NCI-H187 (cell line): ENCODE measurements at places on chromosomes 16 and 17.
A peak's percentile ranks its signal among the peaks of the same experiment; 100 is the strongest.

DNA sequence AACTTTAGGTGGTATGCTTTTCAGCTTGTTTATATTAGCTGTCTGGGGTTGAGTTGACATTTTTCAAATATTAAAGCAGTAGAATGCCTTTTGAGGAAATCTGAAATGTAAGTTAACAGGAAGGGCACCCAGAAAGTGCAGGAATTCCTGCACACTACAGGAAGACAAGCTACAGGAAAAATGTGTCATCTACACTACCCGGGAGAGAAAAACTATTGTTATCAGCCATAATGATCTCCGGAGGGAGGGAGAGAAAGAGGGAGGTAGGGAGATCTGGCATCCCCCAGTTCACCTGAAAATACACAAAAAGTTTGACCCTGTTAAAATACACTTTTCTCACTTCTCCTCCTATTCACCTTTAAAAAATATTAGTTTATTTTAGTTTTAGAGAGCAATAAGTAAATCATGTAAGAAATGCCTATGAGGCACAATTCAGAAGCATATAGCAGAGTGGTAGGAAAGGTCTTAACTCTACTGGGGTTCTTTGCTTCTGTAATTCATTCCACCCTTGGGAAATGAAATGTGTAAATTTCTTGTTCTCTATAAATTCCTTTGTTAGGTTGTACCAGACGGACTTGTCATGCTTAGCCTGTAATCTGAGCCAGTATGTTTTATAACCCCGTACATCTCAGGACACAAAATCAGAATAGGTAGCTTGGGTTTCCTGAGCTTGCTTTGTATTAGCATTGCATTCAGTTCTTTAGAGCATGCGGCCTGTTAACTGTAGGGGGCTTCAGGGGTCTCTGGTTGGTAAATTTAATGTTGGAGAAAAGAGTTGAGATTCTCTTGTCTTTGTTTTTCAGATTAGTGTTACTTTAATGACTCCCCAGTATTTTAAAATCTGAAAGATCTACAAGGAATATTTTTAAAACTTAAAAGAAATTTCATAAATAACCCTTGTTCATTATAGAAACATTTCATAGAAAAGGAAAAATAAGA is 3.3 kb downstream of the MAP2K6 start:
- DNase-seq = no peak

GRCh38 chr16:35510701-35511100 is 2051.3 kb downstream of the TP53TG3F start:
- no peak for DNase-seq

GRCh38 chr17:13940858-13941665 is 128.2 kb upstream of the COX10 start:
- no peak for DNase-seq

GRCh38 chr16:78235876-78236275 is 136.4 kb downstream of the WWOX start:
- DNase-seq = no peak

- DNase-seq = no peak
Measured at GRCh38 chr17:57537524-57538410, 207.3 kb downstream of the CCDC182 start.

DNA sequence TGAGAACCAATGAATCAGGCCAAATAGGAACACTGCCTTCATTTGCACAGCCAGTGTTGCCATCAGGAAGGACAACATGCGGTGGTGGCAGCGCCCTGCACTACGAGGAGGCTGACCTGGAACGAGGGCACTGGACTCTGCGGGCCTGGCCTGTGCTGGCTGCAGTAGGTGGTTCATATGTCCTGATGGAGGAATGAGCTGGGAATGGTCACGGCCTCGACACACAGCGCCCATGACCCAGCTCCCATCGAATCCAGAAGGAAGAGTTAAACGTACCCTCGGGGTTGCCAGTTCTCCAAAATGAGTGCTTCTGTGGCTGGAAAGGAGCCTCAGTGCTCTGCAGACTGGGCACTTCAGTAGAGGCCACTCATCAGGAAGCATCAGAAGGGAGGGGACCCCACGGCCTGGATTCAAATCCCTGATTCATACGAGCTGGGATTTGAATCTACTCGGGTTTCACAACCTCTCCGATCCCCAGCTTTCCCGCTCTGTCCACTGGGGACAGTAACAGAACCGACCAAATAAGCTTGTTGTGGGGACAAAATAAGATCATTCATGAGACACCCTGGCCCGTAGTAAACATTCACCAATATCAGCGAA is 85.5 kb downstream of the ZDHHC7 start:
- no peak for DNase-seq

- DNase-seq = no peak
Measured at GRCh38 chr17:4167786-4168185, 24.8 kb downstream of the CYB5D2 start.

DNA sequence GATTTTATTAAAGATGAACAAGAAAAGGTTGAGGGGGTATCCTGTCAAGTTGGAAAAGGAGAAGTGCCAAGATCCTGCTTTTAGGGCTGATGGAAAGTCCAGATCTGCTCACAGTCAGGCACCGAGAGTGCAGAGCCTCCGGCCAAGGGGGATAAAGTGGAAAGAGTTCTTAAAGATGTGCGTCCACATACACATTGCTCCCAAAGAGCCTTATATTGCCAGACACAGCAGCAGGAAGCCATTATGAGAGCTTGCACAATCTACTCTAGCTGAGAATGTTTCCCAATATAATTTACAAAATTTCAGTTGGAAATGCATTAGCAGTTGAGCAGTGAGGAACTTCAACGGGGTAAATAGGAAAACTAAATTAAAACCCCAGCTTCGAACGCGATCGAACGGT is 95.6 kb downstream of the SALL1 start:
- no peak for DNase-seq

GRCh38 chr16:51982715-51983680 is 563.9 kb downstream of the TOX3 start:
- DNase-seq = no peak

DNA sequence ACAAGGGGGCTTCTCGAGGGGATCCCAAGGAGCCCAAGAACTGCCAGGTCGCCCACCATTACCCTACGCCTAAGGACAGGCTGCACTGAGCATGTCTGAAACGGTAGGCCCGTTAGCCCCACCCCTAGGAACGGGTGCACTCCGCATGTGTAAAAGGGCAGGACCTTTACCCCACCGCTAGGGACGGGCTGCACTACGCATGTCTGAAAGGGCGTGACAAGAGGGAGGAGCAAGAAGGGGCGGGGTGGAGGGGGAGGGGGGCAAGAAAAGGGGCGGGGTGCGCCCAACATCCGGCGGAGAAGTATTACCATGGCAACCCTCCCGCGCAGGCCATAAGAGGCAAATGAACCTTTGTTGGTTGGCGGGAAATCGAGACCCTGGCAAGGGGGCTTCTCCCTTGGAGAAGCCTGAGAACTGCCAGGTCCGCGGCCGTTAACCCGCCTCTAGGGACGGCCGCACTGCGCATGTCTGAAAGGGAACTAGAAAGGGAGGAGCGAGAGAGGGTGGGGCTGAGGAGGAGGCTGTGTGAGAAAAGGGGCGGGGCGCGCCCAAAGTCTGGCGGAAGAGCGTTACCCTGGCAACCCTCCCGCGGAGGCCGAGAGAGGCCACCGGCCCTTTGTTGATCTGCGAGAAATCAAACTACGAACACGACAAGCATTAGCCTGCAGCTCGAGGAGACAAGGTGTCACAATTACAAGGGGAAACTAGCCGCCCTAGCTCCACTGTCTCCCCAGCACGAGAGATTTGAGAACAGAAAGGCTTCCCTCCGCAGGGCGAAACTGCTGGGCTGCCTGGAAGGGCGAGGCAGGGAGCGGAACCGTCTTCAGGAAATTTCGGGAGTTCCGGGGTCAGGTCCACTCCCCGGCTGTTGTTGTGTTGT is 2046.8 kb downstream of the TP53TG3F start:
- DNase-seq = no peak

DNA sequence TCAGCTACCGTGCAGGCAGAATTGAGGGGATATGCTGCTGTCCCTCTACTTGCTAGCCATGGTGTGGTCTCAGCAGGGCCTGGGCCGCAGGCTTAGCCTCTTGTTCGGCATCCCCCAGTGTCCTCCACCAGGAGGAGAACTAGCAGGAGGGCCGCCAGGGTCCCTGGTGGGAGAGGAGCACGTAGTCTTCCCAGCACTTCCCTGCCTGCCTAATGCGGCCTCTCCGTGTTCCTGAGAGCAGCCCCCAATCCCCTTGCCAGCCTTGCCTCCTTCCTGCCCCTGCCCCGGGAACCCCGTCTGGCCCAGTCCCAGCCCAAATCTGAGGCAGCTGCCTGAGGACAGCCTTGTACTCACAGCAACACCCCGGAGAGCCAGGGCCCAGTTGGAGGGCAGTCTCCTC is 38.1 kb downstream of the PLD6 start:
- DNase-seq = no peak

DNA sequence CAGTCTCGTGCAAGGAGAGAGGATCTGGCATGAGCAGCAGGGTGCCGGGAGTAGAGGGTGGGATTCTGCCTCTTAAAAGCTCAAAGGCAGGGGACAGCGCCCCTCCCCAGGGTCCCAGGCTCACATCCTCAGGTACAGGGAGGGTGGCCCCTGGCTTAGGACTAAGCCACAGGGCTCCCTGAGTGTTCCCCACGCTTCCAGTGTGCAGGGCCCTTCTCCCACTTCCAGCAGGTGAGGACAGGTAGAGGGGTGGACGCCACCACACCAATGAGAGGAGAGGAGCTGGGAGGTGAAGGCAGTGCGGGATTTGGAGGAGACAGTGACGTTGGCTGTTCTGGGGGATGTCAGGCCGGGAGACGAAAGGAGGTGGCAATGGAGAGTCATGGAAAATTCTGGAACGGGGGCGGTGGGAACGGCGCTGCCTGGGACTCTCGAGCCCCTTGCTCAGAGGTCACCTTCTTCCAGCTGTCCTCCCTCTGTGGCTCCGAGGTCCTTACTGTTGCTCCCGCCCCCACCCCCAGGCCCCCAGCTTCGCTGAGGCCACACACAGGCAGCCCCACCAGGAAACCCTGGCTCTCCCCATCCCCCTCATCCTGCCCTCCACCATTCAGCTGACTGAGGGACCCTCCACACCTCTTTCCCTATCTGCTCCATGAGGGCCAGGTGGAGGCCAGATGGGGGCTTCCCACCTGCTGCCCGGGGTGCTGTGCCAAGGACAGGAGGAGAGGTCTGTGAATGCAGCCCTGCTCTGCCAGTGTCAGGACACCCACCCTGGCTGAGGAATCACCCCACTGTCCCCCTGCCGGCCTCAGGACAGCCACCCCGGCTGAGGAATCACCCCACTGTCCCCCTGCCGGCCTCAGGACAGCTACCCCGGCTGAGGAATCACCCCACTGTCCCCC is 57.7 kb upstream of the ACSF3 start:
- no peak for DNase-seq

DNA sequence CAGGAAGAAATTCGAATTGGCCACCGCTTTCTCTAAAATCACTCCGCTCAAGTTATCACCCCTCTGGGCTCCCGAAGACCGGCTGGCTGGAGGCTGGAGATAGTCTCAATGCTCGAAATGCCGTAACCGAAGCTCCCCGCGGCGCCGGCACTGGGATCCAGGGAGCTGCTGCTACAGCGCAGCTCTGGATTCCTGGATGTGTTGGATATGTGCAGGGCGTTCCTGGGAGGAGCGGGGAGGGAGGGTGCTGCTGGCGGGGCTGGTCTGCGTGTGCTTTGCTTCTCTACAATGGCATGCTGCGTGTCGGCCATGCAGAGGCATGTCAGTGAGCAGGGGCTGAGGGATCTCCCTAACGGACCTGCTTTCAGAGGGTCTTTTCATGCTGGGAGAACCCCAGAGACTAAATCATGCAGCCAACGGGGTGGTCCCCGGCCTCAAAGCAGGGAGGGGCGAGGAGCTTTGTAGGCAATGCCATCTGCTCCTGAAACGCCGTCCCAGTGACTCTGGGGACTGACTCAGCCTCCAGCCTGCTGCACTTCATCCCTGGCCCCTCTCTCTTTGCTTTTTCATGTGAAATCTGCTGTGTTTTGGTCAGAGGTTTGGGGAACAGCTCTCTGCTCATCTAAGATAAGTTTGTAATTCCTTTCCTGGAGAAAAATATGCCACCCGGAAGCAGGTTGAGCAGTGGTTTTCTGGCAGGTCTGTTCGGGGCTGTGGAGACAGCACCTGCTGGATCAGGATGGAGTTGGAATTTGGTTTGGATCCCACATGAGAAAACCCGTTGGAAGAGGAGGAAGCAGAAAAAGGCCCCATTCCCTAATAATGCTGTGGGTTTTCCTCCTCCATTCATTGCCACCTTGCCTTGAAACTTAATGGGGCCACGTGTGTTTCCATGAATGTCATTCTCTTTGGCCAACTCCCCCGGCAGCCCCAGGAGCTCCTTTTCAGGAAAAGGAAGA is 311.4 kb downstream of the SEC14L1 start:
- DNase-seq = no peak

DNA sequence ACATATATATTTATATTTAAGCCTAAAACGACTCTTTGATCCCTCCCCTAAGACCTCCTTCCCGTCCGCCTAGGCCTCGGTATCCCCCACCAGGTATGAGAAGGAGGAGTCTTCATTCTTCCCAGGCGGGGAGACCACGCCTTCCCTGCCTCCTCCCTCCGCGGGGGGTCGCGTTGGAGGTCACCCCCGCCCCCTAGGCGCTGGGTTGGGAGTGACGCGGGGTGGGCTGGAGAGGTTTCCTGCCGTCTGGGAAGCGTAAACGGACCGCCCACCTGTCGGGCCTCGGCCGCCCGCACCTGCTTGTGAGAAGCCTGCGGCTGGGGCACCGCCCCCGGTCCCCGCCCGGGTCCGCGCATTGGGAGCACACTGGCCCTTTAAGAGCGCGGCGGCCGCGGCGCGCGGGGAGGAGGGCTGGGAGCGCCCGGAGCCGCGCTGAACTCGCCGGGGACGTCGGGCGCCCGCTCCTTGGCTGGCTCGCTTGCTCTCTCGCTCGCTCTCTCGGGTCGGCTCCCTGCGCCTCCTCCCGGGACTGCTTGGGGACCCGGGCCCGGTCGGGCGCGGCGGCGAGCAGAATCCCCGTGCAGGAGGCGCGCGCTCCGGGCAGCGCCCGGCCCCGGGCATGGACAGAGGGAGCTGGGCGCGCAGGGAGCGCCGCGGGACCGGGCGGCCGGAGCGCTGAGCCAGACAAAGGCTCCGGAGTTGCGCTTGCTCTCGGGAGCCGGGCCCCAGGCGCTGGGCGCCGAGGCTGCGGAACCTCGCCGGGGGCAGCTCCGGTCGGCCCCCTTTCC is at the start of gene MMP15:
Gene MMP15 (plus strand): TSS at position 404 of the 788 bp plus-strand sequence. CDS start 597 bp downstream, outside the sequence.
- peak; percentile 44 for DNase-seq

DNA sequence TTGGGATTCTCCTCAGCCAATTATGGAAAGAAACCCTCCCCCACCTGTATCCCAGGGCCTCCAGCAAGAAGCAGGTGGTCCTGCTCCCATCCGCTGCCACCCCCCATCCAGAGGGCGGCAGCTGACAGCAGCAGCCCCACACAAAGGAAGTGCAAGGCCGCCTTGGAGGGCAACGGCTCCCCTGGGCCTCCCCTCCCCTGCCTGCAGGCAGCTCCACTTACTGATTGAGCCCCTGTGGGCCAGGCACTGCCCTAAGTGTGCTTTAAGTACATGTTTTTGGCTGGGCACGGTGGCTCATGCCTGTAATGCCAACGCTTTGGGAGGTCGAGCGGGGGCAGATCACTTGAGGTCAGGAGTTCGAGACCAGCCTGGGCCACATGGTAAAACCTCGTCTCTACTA is 257.6 kb downstream of the PARN start:
- no peak for DNase-seq

- no peak for DNase-seq
Measured at GRCh38 chr16:5042574-5043171, 8.9 kb upstream of the NAGPA start.
